Sigmoid colon (tissue), 7 donors: ENCODE measurements at places on chromosomes 2 and 18. TPM values are rescaled to one million over a fixed set of nuclear protein-coding genes. Genes with fewer than 3 reads are reported as not detected.

The CIDEA gene
- 17.8 TPM for total RNA-seq

The ABCB11 gene
- total RNA-seq = not detected

The SCN3A gene
- total RNA-seq = 2.1 TPM

The SIGLEC15 gene
- total RNA-seq = not detected

GRCh38 chr2:235262750-235263149 lies 231.1 kb upstream of the AGAP1 start:
- no peak overlapping the region for H3K27ac ChIP-seq
- DNase-seq = no peak
- H3K4me3 ChIP-seq = no peak overlapping the region
- H3K27me3 ChIP-seq = no peaks in the 10 kb centered on the region
- no peaks in the 10 kb centered on the region for H3K36me3 ChIP-seq

- H3K4me3 ChIP-seq = no peak overlapping the region
- peak; percentile 95 for DNase-seq
- H3K27me3 ChIP-seq = no peaks in the 10 kb centered on the region
Measured at GRCh38 chr2:85768713-85769112, 14.9 kb downstream of the ATOH8 start.

- H3K36me3 ChIP-seq = no peaks in the 10 kb centered on the region
- DNase-seq = no peak
Measured at GRCh38 chr2:158493458-158493857, 36.7 kb downstream of the PKP4 start.

DNA sequence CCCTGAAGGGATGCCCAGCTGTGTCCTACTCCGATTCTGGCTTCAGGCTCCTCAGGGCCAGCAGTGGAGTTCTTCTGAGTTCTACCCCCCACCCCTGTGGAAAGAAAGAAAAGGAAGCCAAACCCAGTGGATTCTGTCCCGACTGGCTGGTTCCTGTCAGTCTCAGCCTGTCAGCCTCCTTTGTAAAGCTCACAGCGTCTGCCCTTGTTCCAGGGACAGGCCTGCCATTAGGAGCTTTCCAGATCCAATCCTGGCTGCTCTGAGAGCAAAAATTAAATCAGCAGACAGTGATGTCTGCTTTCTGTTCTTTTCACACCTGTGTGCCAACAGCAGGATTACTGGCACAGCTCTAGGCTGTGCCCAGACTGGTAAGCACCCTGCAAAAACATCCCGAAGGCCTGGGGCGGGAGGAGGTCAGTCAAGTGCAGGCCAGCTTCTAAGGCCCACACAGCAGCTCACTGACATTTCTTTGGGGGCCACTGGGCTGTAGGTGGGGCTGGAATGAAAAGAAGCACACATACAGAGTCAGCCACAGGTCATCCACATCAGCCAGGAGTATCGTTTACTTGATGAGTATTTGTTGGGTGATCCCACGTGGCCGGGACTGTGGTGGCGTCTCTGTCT lies 69.1 kb downstream of the EHD3 start:
- DNase-seq = no peak
- no peak overlapping the region for H3K4me3 ChIP-seq
- no peaks in the 10 kb centered on the region for H3K36me3 ChIP-seq
- H3K4me1 ChIP-seq = no peaks in the 10 kb centered on the region
- no peaks in the 10 kb centered on the region for H3K27me3 ChIP-seq

DNA sequence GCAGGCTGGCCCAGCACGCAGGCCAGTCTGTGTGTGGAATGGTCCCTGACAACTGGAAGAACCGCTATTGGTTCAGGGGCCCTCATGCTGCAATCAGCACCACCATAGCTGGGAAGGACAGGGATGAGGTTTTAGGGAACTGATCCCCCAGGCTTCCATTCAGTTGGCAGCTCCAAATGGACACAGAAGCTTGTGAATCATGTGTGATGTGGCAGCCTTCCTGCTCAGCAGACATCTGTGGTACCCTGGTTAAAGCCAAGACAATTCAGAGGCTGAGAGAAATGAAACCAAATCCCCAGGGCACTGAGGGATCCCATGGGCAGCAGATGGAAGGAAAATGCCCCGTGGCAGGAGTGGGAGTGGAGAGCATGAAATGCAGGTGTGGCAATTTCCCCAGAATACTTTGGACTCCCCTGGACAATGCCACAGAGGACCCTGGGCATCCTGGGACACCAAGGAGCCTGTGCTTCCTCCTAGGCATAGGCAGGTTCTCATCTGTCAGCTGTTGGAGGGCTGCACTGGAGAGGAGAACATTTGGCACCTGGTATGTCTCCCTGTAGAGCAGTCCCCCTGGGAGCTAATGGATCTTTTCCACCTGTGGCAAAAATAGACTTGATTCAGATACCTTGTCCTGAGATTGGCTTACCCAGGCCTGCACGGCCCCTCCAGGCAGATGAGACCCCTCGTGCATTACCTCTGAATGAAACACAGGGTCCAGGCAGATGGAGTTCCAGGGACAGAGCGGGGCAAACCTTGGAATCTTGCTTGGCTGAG lies 162.2 kb upstream of the BCL2L11 start:
- no peak overlapping the region for H3K4me3 ChIP-seq
- no peak for DNase-seq
- H3K27me3 ChIP-seq = no peaks in the 10 kb centered on the region
- H3K27ac ChIP-seq = no peak overlapping the region

DNA sequence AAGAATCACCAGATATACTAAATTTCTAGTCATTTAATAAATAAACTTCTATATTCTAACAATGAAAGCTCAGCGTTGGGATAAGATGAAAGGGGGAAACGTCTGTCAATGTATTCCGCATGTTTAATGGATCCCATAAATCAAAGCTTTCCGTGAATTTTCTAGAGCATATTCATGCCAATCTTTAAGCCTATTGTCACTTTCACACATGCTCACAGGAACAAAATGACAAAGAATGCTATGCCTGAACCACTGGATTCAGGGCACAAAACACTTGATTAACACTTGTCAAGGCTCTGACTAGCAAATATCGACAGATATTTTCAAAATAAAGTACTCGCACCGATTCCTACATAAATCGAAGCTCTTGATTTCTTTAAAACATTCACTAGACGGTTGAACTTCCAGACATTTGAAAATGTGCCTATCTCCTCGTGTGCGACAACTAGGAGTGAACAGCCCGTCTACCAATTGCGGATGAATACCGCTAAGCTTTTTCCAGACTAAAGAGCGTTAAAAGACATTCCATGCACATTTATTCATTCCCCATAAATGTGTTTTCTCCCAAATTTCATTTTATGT lies 1.8 kb downstream of the TLK1 start:
- no peaks in the 10 kb centered on the region for H3K27me3 ChIP-seq
- DNase-seq = no peak
- no peaks in the 10 kb centered on the region for H3K36me3 ChIP-seq
- peak overlapping the region; percentile 97 for H3K27ac ChIP-seq
- H3K4me3 ChIP-seq = peak overlapping the region; percentile 75
- no peaks in the 10 kb centered on the region for H3K4me1 ChIP-seq
